ENCODE measurements at places on chromosomes 2 and 18.
A peak's percentile ranks its signal among the peaks of the same experiment; 100 is the strongest.

DNA sequence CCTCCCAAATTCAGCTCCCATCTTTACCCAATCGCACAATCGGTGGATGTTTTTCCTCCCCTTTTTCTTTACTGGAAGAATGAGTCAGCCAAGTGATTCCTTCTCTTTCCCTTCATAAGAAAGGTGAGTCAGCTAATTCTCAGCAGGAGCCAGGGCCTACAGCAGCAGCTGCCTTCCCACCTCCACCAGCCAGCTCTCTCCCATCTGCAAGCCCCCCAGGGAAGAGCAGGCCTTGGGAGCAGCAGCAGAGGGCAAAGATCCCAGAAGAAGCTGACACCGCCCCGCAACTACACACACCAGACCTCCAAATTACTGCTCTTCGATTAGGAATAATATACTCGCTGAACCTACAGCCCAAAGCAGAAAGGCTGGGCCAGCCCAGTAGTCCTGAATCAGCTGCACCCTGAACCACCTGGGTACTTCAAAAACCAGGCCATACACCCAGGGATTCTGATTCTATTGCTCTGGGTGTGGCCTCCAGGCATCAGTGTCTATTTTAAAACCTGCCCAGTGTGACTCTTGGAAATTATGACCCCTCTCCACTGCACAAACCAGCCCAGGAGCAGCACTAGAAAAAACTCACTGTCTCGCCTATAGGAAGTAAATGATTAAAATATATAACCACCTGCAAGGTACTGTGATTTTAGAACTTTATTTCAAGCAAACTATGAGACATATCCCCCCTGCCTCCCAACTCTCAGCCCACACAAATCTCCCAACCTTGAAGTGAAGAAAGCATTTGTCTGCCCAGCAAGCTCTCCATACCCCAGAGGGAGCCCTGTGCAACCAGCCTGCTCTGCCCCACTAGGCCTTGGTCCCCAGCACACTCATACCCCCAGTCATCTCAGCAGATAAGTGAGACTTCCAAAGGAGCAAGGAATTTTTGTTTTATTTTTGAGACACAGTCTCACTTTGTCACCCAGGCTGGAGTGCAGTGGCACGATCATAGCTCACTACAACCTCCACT is 7.3 kb downstream of the SFXN5 start:
- no peak for DNase-seq

GRCh38 chr2:111715987-111716904 is 167.7 kb downstream of the ANAPC1 start:
- DNase-seq, result no peak

DNA sequence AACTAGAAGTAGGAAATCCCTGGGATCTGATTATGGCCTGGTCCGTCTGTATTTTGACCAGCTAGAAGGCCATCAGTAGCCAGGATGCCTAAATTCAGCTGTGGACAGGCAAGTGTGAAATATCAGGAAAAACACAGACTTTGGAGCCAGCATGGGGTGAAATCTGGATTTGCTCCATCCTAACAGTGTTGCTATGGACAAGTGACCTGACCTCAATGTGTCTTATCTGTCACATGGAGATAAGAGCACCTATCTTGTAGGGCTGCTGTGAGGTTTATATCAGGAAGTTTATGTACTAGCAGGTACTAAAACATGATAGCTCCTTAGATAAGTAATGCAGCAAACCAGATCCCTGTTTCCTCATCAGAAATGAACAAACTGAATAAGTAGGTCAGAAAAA is 460.4 kb downstream of the STK39 start:
- no peak for DNase-seq

DNA sequence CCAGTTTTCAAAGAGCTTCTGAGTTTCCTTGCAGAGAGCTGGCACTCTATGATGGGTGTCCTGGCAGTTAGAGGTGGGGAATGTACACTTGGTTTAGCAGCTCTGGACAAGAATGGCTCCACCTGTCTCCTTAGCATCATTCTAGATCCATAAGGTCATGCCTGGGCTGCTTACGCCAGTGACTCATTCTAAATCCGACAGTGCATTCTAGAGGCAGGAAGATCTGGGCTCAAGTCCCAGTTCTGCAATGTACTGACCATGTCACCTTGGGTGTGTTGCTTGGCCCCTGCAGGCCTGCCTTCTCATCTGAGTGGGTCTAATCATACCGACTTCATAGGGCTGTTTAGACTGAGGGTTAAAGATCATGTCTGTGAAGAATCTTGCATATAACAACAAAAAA is 46.5 kb downstream of the PTGR3 start:
- DNase-seq, result no peak

- peak; percentile 69 for DNase-seq
These were observed 66.7 kb upstream of the HAAO start for GRCh38 chr2:42859006-42859552.

GRCh38 chr2:12060886-12061285 is 314.5 kb downstream of the LPIN1 start:
- DNase-seq, result no peak

- DNase-seq, result no peak
These were observed 26.7 kb downstream of the GPC1 start for GRCh38 chr2:240462073-240462706.

GRCh38 chr2:3129867-3130266 is 247.8 kb downstream of the EIPR1 start:
- no peak for DNase-seq

DNA sequence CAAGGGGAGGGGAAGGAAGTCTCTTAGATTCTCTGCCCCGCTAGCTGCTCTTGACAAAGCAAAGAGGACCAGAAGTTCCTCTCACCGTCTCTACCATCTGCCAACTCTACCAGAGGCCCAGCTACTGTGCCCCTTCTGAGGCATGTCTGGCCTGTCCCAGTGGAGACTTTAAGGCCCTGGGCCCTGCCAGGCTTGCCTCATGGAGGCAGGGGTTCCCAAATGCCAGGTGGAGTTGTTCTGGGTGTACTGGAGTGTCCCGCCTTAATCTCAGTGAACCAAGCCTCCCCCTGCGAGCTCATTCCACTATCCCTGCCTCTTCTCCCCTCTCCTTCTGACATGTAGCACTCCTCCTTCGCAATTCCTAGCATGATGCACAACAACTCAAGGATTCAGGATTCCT is 2.2 kb downstream of the HOXD12 start:
- DNase-seq, result no peak

- DNase-seq, result peak; percentile 1
These were observed 64.7 kb downstream of the CCDC148 start for GRCh38 chr2:158391876-158392275.

DNA sequence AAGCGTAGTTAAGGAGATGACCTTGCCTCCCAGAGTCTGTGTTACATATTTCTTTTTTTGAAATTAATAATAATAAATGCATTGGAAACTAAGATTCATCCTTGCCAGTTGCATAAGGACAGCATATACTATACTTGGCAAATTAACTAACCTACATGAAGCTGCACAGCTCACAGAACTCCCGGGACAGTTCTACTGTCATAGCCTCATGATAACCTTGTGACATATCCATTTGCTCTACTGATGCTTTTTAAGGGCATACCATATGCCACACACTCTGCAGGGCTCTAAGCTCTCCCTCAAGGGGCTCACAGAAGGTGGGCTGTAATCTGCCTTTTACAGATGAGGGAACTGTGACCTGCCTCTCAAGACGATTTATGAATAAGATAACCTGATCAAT is 3.8 kb downstream of the ITGB1BP1 start:
- peak; percentile 74 for DNase-seq

- DNase-seq, result peak; percentile 87
These were observed 3.9 kb upstream of the WDSUB1 start for GRCh38 chr2:159290289-159290907.

GRCh38 chr2:207513551-207514257 is 16.1 kb upstream of the CREB1 start:
- DNase-seq, result peak; percentile 89

DNA sequence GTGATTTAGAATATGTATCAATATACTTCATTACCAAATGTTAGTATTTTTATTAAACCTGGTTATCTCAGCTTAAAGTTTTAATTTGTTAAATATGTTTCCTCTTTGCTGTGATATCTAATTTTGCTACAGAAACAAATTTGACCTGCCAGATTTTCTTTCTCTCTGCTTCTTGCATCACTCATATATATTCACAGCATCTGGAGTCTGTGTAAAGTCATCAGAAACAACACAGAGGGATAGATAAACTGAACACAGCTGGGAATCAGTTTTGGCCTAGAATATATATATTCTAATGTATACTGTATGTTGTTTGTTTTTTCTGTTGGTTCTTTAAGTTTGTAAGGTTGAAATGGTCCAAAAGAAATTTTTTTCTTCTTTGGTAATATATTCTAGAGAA is 8.5 kb downstream of the PSMD14 start:
- no peak for DNase-seq

DNA sequence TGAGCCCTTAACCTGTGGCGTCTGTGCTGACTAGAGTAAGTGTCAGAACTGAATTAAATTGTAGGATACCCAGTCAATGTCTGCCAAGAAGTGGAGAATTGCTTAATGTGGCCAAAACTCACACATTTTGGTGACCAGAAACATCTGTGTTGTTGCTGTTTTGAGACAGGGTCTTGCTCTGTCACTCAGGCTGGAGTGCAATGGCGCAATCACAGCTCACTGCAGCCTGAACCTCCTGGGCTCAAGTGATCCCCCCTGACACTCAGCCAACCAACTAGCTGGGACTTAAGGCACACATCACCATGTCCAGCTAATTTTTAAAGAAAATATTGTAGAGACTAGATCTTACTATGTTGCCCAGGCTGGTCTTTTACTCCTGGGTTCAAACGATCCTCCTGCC is 34.4 kb upstream of the RTN4 start:
- no peak for DNase-seq

DNA sequence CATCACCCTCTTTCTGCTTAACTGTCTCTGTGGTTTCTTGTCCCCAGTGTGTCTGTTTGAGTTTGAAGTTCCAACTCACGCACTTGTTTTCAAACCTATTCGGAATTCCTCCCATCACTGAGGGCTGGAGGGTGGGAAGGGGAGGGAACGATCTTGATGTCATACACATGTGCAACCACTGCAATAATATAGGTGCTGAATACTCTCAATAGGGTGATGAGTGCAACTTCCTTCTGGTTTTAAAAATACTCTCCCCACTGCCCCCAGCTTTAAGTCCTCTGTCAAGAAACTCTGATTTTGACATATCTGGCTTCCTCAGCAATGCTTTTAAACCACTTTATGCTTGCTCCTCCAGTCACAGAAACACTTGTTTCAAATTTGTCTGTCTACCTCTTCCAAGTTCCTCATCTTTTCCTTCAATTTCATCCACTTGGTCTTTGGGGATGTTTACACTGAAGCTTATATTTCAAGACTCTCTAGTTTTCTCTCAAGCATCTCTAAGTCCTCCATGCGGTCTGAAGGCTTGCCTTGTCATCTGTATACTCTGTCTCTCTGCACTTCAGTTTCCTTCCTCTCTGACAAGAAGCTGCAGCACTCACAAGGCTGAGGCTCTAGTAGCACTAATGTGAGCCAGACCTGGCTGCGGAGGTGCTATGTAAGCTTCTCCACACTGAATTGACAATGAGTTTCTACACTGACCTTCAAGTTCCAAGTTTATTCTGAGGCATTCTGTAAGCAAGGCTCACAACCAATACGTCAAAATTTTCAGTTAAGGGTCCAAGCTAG is 422.3 kb downstream of the ZEB2 start:
- DNase-seq, result no peak

DNA sequence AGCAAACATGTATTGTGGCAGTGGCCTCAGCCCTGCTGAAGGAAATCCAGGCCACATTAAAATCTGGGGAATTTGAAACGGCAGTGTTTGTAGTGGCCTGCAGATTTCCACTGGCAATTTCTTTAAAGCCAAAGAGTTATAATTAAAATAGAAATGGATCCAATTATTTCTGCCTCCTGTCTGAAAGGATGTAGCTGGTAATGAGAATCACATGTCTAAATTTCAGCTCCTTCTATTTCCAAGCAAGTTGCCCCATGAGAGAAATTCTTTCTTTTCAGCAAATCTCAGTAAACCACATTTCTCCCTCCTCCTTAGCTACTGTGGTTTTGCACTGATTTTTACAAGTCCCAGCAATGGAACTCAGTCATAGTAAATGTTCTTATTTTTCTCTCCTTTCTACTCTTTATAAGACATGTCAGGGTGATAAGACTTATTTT is 55.4 kb upstream of the ZNF396 start:
- DNase-seq, result no peak

GRCh38 chr2:105617631-105618350 is 126.9 kb upstream of the NCK2 start:
- DNase-seq, result no peak

DNA sequence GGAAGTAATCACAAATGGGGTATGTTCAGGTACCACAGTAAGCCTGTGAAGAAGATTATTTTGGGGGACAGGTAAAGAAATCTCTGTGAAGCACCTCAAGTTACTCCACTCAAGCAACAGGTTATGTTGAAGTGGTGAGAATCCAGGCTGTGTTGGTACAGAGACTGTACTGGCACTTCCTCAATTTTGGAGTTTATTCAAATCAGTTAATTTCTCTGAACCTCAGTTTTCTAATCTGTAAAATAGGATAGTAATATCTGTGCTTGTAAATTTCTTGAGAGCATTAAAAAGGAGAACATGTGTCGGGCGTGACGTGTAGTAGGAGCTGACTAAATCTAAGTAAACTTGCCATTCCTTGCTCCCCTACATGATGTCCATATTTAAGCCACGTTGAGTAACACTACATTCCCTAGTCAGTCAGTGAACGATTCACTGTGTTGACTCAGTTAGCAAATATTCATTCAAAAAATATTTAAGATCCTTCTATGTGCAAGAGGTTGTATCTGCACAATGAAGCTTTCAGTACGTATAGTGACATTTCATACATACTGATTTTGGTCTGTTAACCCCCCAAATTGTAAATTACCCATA is 504.2 kb downstream of the ZEB2 start:
- DNase-seq, result no peak

GRCh38 chr2:71332435-71332796 is 834 bp downstream of the ZNF638 start:
- DNase-seq, result no peak

DNA sequence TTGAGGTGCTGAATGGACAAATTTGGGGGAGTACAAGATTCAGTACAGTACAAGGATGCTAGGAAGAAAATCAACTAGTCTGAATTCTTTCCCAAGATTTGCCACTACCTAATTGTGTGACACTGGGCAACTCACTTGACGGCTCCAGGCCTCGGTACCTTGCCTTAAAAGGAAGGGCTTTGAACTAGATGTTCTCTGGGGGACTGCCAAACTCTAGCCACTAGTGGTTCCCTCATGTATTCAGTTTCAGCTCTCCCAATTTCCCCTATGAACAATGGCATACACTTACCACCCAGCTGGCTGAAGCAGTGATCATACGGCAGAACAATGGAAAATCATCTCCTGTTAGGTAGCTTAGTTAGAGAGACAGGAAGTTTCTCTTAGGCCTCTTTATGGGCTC is 73.4 kb downstream of the VWC2L start:
- DNase-seq, result no peak

- DNase-seq, result no peak
These were observed 66.5 kb downstream of the KCTD18 start for GRCh38 chr2:200443376-200443775.
